Activated CD8-positive, alpha-beta memory T cell treated with anti-CD3 and anti-CD28 coated beads for 1 hour (primary cell): ENCODE measurements at places on chromosomes 6 and 20.

DNA sequence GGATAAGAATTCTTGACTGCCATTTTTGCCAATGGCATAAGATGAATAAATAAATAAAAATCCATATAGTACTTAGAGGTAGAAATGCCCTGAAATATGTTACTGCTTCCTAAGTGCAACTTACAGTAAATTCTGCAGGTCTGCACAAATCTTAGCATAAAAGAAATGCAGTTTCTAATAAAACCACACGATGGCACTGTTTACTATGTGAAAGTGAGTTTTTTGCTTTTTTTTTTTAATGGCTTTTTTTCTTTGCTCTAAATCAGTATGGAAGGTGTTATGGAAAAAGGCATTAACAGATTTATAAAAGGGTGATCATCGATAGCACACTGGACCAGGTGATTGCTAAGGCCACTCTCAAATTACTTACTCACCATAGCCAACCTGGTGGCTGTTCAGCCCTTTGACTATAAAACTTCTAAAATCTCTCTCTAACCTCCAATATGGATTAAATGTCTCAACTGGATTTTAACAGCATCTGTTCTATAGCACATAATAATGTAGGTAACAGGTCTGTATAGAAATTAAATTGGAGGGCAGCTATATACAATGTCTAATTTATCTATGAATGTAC, 45.8 kb downstream of the AHI1 start:
- DNase-seq = no peak

DNA sequence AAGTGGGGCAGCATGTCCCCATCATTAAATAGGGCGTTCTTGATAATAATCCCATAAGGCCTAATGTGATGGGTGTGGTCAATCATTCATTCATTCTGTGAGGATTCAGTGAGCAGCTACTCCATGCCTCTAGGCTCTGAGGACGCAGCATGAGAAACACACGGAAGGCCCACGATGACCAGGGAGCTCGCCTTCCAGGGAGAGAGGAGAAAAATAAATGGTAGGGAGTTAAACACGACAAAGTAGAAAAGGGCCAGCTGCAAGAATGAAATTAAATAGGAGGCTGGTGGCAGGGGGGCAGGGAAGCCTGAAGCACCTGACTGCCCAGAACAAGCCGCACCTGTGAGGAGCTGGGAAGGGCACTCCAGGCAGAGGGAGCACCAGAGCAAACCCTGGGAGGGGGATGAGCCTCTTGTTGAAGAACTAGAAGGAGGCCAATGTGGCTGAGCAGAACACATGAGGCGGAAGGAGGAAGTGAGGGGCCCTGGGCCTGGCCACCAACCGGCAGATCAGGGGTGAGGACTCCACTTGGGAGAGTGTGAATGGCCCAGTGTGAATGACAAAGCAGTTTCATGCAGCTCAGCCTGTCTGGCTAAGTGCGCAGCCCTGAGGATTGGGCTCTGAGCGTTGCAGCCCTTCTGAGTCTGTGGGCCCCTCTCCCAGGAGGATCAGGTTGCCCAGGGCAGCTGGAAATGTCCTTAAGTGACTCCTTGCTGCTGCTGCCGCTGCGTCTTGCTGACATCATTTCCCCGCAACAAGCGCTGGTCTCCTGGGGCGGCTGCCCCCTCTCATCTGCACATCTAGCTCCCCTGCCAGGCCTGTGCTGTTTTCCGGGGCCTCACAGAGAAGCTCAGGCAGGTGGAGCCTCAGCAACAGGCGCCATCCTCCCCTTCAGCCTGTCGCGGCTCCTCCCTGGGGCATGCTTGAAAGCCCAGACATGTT, 99.9 kb downstream of the CDH26 start:
- DNase-seq = no peak

- DNase-seq = no peak
Measured at GRCh38 chr6:150119173-150119572, 23.7 kb upstream of the PPP1R14C start.

GRCh38 chr6:96124778-96125177, 109.0 kb downstream of the FUT9 start:
- DNase-seq = no peak

DNA sequence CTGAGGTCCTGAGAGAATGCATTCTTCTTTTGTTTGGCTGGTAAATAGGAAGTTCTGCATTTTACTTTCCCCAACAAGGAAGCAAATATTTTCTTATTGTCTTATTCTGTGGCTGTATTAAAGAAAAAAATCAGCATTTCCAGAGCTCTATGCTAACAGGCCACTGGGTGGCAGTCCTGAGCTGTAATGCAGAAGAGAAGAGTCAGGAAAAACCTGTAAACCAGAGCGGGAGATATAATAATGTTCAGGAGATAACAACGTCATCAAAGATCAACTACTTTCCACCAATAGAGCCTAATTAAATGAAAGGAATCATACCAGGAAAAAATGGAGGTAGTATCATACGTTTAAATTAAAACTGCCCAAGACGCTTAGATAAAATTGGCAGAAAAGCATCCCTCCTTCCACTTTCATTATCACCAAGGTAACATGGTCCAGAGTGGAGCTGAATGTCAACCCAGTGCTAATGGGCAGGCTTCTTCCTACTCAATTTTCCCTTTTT, 55.6 kb upstream of the CARMIL1 start:
- DNase-seq = peak; percentile 44

DNA sequence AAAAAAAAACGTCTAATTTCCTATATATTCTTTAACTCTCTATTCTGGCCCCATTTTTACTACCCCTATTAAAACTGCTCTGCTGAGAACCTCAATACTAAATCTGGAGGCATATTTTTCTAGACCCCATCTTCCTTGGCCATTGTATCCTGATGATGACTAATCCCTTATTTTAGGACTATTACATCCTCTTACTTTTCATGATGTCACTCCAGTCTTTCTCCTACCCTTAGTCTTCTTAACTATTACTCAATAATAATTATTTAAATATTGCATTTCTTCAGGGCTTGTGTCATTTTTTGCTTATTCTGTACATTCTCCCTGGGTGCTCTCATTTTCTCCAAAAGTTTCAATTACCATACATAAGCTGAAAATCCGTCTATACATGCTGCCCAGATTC, 6.4 kb downstream of the FBXO30 start:
- DNase-seq = no peak

GRCh38 chr20:51337126-51337805, 205.3 kb downstream of the NFATC2 start:
- no peak for DNase-seq

GRCh38 chr20:555976-556385, 12.4 kb upstream of the CSNK2A1 start:
- no peak for DNase-seq

GRCh38 chr20:23356203-23356602, 5.6 kb downstream of the NXT1 start:
- DNase-seq = no peak

DNA sequence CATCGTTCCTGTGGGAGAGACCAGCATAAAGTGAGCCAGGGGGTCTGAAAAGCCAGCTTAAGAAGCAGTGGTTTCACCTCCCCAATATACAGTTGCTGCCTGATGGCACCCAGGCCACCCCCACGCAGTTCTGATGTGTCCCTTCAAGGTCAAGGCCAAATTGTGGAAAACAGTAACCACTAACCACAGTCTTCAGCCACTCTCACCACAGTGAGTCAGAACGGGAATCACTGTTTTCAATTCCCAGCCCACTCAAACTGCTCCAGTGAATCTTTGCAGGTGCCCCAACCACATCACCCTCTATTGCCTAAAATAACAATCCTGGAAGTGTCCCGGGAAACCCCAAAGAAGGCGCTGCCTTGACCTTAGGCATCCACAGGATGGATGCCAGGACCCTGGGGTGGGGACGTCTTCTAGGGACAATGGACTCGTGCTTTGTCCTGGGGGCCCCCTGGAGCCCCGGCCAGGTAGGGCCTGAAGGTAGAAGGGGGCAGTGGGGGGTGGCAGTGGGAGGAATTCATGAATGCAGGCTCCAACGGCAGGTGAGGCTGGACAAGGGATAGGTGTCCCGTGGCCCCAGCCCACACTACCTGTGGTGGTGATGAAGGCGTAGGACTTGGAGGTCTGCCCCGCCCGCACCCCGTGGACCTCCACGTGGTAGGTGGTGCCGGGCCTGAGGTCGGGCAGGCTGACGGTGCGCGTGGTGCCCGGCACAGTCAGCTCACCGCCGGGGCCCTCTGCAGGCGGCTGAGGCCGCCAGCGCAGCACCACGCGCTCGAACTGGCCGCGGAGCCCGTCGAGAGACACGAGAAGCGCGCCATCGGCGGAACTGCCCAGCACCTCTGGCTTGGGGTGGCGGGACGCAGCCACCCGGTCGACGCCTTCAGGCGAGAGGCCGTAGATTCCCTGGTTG, 22.2 kb downstream of the TNXB start:
- no peak for DNase-seq

DNA sequence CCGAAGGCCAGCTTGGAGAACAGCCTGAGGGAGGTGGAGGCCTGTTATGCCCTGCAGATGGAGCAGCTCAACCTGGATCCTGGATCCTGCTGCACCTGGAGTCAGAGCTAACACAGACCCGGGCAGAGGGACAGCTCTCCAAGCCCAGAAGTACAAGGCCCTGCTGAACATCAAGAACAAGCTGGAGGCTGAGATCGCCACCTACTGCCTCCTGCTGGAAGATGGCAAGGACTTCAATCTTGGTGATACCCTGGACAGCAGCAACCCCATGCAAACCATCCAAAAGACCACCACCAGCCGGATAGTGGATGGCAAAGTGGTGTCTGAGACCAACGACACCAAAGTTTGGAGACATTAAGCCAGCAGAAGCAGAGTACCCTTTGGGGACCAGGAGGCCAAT, 223.5 kb upstream of the ID4 start:
- no peak for DNase-seq

DNA sequence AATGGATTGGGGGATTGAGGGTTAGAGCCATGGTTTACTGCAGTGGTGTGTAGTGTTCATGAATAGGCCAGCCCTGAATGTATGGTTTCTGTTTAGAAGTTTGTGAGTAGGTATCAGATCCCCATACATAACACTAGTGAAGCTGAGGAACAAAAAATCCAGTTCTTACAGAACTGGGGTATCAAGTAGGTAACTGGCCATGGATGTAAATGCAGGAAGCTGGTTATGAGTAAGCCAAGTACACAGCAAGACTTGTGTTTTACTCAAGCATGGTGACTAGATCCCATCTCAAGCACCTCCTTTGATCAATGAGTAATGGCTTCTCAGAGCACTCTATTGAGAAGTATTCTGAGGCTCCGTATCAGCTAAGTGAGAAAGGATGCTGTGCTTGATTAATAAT, 613.7 kb upstream of the FLRT3 start:
- no peak for DNase-seq

- no peak for DNase-seq
Measured at GRCh38 chr6:93453956-93454355, 34.6 kb upstream of the EPHA7 start.

GRCh38 chr20:34334654-34335407, 28.2 kb upstream of the ITCH start:
- DNase-seq = no peak

- no peak for DNase-seq
Measured at GRCh38 chr6:37258405-37259105, 611 bp upstream of the TMEM217 start.

GRCh38 chr6:7138921-7139358, 31.2 kb downstream of the RREB1 start:
- no peak for DNase-seq
